Mesenteric fat pad (tissue), 1 donor: ENCODE measurements at places on chromosomes 11 and 22. TPM values are rescaled to one million over a fixed set of nuclear protein-coding genes. Genes with fewer than 3 reads are reported as not detected.

DNA sequence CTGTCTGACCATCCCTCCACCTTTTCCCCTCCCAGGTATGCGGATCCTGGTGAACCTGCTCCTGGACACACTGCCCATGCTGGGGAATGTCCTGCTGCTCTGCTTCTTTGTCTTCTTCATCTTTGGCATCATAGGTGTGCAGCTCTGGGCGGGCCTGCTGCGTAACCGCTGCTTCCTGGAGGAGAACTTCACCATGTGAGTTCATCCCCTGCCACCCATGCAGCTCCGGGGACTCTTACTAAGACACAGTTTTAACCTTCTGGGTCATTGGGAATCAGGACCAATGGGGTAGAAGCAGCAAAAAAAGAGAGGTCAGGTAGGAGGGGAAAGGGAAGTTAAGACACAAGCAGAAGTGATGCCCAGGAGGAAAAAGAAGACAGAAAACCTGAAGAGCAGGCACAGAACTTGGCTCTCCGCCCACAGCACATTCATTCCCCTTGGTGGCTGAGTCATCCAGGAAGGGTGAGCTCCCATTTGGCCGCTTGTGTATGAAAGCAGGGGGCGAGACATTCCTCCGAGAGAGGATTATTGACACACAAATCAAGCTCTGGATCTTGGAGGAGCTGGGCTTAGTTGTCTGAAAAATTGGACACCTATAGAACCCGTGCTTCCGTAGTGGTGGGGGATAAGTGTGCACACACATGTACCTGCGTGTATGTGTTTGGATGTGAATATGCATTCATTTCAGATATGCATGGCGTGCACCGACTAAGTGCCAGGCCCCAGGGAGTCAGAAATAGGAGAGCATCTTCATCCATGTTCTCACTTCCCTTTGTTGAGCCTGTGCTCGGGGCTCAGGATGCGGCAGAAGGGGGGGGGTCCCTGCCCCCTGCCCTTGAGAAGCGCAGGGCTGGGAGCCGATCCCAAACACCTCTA is 64.2 kb downstream of the CACNA1I start:
- DNase-seq, result no peak

DNA sequence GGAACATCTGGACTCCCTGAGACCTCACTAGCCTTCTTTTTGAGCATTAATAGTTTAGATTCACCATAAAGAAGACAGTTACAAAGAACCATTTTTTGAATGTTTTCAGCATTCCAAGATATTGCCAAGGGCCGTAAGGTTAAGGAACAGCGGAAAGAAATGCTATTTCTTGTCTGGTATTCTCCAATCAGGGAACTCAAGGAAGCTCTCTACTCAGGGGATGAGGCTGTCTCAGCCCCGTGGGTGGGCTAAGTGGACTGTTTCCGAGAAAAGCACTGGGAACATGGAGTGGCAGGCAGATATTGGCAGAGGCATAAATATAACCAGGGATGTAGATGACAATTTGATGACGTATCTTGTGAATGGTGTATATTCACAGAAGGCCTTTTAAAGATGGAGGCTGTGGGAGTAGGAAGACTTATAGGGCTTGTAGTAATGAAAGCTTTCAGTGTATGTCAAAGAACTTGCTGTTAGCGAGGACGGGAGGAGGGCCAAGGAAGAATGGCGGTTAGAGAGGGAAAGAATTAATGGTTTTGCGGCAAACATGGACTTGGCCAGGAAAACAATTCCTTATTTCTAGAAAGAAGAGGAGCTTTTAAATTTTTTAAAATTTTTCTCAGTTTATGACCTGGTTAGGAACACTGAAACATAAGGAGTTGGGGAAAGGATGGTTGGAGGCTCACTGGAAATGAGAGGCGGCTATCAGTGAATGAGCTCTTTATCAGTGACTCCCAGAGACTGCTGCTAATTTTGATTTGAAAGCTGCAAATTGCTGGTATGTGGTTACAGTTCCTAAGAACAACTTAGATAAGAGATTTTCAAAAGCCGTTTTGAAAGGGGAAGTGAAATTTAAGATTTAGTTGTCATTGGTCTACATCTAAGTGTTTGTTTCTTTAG is 64.6 kb downstream of the ST3GAL4 start:
- no peak for DNase-seq

PATE4 gene
- not detected for total RNA-seq

GRCh38 chr11:14059491-14059890 is 97.0 kb downstream of the SPON1 start:
- DNase-seq, result no peak

- DNase-seq, result no peak
These were observed 7.1 kb downstream of the DGCR2 start for GRCh38 chr22:19114984-19115552.
